ENCODE measurements at places on chromosomes 2 and 18.
A peak's percentile ranks its signal among the peaks of the same experiment; 100 is the strongest.

DNA sequence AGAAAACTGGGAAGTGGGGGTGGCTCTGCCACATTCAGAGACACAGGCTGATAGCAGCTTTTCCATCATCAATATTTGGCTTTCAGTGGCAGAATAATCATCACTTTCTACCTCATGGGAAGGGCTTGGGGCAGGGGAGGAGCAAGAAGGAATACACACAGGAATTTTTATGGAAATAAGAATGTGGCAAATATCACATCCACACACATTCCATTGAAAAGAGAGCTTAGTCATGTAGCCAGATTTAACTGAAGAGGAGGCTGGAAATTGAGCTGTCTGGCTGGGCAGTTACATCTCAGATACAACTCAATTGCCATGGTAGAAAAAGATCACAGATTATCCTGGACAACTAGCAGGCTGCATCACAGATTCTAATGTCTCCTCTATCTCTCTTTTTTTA lies 1474.0 kb upstream of the ACVR2A start:
- H3K4me1 ChIP-seq, result no peaks in the 10 kb centered on the region
- H3K27me3 ChIP-seq, result no peaks in the 10 kb centered on the region
- H3K4me3 ChIP-seq, result no peak overlapping the region
- no peak overlapping the region for H3K27ac ChIP-seq
- DNase-seq, result no peak

- no peaks in the 10 kb centered on the region for H3K4me1 ChIP-seq
- no peak overlapping the region for H3K27ac ChIP-seq
- no peaks in the 10 kb centered on the region for H3K36me3 ChIP-seq
- no peak for DNase-seq
- H3K27me3 ChIP-seq, result no peaks in the 10 kb centered on the region
- H3K4me3 ChIP-seq, result no peak overlapping the region
Observed at GRCh38 chr2:136538489-136538888, 226.9 kb upstream of the THSD7B start.

DNA sequence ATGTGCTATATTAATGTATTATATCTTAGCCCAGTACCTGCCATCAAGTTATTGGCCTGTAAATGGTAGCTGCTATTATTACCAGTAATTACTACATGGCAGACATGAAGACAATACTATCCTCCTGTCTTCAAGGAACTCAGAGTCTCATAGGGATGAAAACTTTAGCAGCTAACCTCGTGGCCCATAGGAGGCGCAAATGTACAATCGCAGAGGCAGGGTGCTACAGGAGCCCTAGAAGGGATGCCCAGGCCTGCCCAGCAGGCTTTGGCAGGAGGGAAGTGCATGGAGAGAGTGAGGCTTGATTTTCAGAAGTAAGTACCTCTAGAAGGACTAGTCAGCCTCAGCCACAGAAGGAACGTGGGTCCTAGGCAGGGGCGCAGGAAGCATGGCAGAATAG lies 44.7 kb upstream of the KIDINS220 start:
- H3K27ac ChIP-seq, result no peak overlapping the region
- H3K27me3 ChIP-seq, result no peaks in the 10 kb centered on the region
- no peaks in the 10 kb centered on the region for H3K36me3 ChIP-seq

DNA sequence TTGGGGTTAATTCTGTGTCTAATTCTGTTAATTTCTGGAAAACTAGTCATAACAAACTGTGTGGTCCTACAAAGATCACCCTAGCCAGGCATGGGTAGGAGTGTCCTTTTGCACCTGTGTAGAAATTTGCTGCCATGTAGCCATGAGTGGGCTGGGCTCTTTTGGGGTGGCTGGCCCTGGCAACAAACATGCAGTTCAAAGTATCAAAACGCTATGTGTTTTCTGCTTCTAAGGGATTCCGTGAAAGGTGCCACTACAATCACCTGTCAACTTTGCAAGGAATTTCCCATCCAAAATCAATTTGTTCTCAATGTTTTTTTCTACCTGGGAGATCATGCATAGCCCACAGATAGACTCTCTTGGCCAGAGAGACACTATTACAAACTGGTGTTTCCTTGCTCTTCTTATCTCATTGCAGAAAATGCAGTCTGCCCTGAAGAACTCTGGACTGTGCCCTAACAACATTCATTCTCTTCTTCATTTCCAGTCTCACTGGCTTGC lies 537.7 kb upstream of the ID2 start:
- no peaks in the 10 kb centered on the region for H3K4me1 ChIP-seq
- H3K36me3 ChIP-seq, result no peaks in the 10 kb centered on the region
- H3K27me3 ChIP-seq, result no peaks in the 10 kb centered on the region
- no peak overlapping the region for H3K27ac ChIP-seq

DNA sequence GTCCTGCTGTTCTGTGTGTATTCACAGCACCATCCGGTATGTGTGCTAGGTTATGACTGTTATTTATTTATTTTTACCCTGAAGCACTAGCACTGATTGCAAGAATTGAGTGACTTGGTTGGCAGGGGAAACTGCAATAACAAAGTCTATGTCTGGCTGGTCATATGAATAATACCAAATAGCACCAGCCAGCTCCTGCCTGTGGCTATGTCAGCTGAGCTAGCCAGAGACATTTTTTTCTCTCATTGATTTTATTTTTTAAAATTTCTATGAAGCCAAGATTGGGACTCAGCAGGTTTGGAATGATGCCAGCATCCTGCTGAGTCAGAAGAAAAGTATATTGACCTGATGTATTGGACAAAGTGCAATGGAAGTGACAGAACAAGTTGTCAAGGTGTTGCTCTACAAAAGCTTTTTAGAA lies 188.5 kb upstream of the CDH2 start:
- H3K4me3 ChIP-seq, result no peak overlapping the region
- no peak overlapping the region for H3K27ac ChIP-seq
- H3K36me3 ChIP-seq, result no peaks in the 10 kb centered on the region
- H3K4me1 ChIP-seq, result no peaks in the 10 kb centered on the region
- DNase-seq, result peak; percentile 2
- no peaks in the 10 kb centered on the region for H3K27me3 ChIP-seq

All from small intestine (tissue), 16 donors.